Stimulated activated CD4-positive, alpha-beta T cell treated with anti-CD3 and anti-CD28 coated beads, Interleukin-12 subunit alpha, Interleukin-12 subunit beta, amount 100 ng/mL, for 4 hours (primary cell): ENCODE measurements at places on chromosomes 5 and 9.

DNA sequence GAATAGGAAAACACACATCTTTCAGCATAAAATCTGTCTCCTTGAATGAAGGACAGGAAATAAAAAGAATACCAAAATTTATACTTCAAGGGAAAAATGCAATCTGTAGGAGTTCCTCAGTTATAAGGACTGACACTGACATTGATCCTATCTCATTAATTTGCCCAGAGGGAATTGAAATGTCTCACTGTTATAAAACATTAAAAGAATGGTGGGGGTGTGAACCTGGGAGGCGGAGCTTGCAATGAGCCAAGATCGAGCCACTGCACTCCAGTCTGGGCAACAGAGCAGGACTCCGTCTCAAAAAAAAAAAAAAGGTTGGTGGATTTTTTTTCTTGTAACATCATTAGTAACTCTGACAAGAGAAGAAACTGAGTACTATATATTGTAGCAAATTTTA is 60.8 kb downstream of the TTLL11 start:
- no peak for DNase-seq

DNA sequence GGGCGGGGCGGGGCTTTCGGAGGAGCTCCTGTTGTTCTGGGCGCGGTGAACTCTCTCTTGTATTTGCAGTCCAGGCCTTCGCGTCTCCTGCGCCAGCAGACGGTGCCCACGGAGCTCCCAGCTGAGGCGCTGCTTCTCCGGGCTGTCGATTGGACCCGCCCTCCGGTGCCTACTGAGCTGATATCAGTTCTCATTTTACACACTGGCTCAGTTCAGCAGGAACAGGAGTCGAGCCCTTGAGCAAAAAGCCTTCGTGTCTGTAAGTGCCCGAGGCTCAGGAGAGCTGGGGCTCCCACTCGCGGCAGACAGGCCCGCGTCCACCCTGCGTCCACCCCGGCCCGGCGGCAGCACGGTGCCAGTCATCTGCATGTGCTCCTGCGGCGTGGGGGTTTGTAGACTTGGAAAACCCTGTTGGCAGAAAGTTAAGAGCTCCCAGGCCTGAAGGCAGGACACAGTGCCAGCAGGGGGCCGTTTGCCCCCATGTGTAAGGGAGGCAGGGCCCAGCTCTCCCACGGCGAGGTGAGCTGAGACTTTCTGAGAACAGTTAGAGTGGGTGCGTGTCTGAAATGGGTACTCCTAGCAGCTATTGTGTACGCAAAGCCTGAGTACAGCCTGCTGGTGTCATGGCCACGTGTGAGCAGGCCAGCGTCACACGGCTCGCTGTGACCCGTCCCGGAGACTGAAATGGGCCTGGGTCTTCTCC is 231.5 kb downstream of the FANCC start:
- no peak for DNase-seq

GRCh38 chr9:38047301-38048251 is 21.5 kb downstream of the SHB start:
- DNase-seq = no peak

GRCh38 chr5:102886586-102886985 is 131.5 kb downstream of the PAM start:
- DNase-seq = no peak

DNA sequence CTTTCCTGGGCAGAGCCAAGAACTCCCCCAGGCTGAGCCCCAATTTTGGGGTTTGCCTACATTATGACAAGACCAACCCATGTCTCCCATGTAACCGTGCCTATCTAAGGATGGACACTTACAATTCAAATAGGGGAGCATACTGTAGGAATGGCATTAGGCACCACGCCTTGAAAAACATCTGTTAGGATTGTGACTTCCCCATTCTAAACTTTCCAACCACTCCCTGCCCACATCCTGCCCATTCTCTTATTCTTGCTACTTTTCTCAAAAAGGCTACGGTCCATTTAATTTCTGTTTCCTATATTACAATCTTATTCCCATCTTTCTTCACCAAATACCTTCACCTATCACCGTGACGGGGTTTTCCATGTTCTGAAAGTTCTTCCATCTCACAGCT is 99.2 kb downstream of the LPAR1 start:
- no peak for DNase-seq

- no peak for DNase-seq
Measured at GRCh38 chr5:56561-57290, 35.2 kb upstream of the PLEKHG4B start.

- no peak for DNase-seq
Measured at GRCh38 chr5:95098012-95098411, 186.9 kb downstream of the MCTP1 start.

DNA sequence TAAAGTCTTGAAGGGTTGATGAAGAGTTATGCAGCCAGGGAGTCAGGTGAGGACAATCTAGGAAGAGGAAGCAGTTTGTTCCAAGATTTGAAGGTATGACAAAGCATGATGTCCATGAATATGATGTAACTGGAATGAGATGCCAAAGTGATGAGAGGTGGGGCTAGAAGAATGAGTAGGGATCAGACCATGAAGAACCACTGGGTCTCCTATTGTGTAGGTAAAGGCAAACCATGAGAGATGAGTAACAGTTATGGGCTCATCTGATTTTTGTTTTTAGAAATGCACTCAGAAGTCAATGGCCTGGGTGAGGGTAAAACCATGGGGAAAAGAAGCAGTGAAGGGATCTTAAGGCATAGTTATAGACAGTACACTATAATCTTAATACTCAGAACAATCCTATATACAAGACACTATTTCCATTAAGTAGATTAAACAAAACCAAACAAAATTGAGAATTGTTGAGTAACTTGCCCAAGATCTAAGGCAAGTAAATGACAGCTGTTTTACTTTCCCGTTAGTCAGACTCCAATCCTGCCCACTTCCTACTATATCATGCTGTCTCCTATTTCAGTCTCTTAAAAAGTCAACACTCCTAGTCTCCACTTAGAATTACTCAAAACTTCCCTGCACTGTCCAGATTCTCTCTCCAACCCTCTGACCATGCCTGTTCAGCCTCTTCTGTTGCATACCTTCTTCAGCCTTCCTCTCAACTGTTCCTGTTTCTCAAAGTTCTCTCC is 393.8 kb upstream of the MEF2C start:
- no peak for DNase-seq

- DNase-seq = no peak
Measured at GRCh38 chr9:31776471-31776870, 608.0 kb upstream of the ACO1 start.

GRCh38 chr9:113299800-113300292 is 3.3 kb downstream of the RNF183 start:
- no peak for DNase-seq

- DNase-seq = peak; percentile 28
Measured at GRCh38 chr9:35726931-35727330, 5.1 kb downstream of the TLN1 start.

GRCh38 chr5:154228696-154229095 is 38.2 kb downstream of the GALNT10 start:
- DNase-seq = no peak

- no peak for DNase-seq
Measured at GRCh38 chr9:93182572-93182971, 1.4 kb upstream of the WNK2 start.

DNA sequence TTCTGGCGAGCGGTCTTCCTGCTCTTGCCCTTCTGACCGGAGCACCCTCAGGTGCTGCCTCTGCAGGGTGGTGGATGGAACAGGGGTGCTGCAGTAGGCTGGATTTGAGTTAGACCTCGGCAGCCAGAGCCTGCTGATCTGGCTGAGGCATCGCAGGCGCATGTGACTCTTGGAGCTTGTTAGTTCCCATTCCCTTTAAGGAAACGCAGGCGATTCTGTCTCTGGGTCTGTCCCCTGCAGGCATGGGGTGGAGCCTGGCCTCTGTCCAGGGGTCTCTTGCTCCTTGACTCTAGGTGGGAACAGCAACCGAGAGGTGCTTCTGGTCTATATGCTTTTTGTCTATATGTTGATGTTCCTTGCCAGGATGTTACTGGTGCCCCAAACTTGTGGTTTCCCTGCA is 3.1 kb downstream of the WNK2 start:
- no peak for DNase-seq

- DNase-seq = no peak
Measured at GRCh38 chr9:91914404-91914803, 35.6 kb downstream of the ROR2 start.

GRCh38 chr5:104305602-104306001 is 743.0 kb upstream of the NUDT12 start:
- no peak for DNase-seq

DNA sequence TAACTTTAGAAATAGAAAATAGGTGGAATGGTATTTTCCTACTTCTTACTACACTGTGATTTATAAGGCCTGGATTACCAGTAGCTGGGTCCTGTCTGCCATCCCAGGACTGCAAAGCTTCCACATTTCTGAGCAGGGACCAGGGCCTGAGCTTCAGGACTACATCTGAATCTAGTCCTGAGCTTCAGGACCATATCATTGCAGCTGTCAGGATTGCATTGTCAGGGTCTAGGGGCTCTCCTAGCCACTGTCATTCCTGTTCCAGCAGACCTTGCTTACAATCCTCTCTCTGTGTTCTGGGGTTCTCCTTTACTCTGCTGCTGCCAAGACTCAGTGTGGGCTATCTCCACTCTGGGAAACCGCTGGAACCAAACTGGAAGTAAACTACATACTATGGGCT is 16.3 kb downstream of the RAB3C start:
- no peak for DNase-seq

DNA sequence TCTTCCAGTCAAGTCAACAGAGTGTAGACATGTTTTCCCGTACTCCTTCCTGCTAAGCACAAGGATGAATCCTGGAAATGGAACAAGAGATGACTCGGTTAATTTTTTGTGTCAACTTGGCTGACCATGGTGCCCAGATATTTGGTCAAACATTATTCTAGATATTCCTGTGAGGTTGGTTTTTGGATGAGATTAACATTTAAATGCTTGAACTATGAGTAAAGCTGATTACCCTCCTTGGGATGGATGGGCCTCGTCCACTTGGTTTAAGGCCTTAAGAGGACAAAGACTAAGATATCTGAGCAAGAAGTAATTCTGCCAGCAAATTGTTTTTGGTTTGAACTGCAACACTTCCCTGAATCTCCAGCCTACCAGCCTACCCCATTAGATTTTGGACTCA is 338.1 kb upstream of the MSX2 start:
- no peak for DNase-seq

DNA sequence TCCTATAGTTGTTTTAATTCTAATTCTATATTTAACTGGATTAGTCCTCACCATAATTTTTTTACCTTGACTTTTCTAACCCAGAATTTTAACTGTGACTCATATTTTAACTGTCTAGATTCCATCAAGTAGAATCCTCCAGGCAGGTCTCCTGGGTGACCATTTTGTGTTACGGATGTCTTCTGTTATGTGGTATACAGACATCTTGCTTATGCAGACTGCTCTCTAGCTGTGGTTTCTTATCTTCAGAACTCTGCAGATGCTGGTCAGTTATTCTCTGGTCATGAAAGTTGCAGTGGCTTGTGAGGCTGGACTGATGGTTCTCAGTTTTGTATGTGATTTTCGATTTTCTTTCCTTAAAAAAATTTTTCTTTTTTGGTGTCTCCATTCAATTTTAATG is 139.4 kb downstream of the ATG10 start:
- no peak for DNase-seq

- no peak for DNase-seq
Measured at GRCh38 chr5:36523926-36524325, 82.5 kb upstream of the SLC1A3 start.

- DNase-seq = no peak
Measured at GRCh38 chr5:150246429-150246828, 43.1 kb downstream of the CAMK2A start.

DNA sequence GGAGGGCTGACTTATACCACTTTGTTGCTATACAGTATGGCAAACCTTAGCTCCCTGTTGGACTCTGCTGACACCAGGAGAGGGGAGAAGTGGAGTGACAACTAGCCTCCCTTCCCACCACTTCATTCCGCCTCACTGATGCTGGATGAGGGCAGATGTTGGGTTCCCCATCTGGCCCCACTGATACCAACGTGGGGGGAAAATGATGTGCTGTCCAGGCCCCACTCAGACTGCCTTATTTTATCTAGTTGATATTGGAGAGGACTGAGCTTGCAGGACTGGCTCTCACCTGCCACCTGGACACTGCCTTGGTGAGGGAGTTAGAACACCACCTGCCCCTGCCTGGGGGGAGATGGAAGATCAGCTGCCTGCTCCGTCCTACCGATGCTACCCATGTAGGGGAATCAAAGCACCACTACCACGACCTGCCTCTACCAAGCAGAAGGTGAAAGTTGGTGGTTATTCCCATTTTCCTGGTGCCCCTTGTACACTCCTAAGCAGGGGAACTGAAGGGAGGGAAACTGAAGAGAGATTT is 292.1 kb downstream of the GADD45G start:
- DNase-seq = no peak

- DNase-seq = peak; percentile 62
Measured at GRCh38 chr5:170100066-170100943, 5.4 kb upstream of the FOXI1 start.

- peak; percentile 62 for DNase-seq
Measured at GRCh38 chr5:111072949-111073682, 1.6 kb downstream of the TSLP start.

- no peak for DNase-seq
Measured at GRCh38 chr9:114916481-114916880, 13.9 kb downstream of the TNFSF8 start.

GRCh38 chr9:130003943-130004552 is 38.9 kb downstream of the FNBP1 start:
- no peak for DNase-seq

DNA sequence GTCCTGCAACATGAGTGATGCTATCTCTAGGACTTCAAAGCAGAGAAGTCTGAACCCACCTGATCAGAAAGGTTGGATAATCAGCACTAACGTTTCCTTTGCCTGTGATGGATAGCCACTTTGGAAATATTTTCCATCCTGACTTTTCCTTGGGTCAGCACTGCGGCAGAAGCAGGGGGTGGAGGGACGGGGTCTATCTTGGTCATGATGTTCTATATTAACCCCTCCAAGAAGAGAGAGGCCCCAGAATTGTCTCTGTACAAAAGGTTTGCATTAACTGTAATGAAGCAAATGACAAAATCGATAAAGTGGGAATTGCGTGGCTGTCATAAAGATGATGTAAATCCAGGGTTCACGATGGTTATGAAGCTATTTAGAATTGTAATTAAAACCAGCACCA is 279.8 kb upstream of the PANK3 start:
- no peak for DNase-seq

GRCh38 chr5:108101130-108101529 is 280.8 kb downstream of the FBXL17 start:
- DNase-seq = no peak

DNA sequence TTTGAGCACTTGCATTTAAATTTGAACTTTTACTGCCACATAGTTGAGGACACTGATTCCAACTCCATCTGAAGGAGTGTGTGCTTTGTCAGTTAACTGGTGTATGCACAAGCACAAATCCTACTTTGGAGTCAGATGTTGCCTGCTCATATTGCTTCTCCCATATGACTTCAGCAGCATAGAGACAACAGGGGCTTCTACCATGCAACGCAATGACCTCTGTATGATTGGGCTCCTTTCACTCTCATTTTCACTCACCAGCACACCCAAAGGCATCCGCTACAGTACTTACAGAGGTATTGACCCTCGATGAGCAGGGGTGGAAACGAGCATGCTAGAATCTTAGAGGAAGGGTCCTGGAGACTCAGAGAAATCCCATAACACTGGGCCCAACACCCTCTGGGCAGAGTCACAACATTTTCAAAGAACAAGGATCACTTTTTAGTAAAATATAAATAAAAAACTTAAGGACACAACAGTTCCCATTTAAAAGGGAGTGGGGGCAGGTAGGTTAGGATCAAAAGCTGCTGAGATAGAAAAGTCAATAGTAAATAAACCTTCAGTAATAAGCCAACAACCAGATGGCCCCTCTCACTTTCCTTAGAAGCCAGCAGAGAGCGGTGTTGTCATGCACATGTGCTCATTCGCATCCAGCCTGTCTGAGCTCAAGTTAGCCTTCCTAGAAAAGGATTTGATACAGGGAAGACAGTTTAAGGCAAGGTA is 203.8 kb downstream of the SNCAIP start:
- DNase-seq = no peak
